ENCODE measurements at places on chromosomes 11 and 22. TPM values are rescaled to one million over a fixed set of nuclear protein-coding genes. Genes with fewer than 3 reads are reported as not detected.

PPP1R14B gene
- total RNA-seq, result 691 TPM

PAMR1 gene
- 12.7 TPM for total RNA-seq

XPNPEP3 gene
- total RNA-seq, result 6.2 TPM

CTNND1 gene
- 76.0 TPM for total RNA-seq

SLC3A2 gene
- 855 TPM for total RNA-seq

L3MBTL2 gene
- 11.1 TPM for total RNA-seq

TMEM45B gene
- 3.7 TPM for total RNA-seq

NPAS4 gene
- not detected for total RNA-seq

OR51I1 gene
- not detected for total RNA-seq

CARD18 gene
- 0.19 TPM for total RNA-seq

FOLR2 gene
- not detected for total RNA-seq

CTSW gene
- total RNA-seq, result not detected

All from hair follicular keratinocyte (primary cell).